ENCODE measurements at places on chromosomes 1 and 21. TPM values are rescaled to one million over a fixed set of nuclear protein-coding genes. Genes with fewer than 3 reads are reported as not detected.

DNA sequence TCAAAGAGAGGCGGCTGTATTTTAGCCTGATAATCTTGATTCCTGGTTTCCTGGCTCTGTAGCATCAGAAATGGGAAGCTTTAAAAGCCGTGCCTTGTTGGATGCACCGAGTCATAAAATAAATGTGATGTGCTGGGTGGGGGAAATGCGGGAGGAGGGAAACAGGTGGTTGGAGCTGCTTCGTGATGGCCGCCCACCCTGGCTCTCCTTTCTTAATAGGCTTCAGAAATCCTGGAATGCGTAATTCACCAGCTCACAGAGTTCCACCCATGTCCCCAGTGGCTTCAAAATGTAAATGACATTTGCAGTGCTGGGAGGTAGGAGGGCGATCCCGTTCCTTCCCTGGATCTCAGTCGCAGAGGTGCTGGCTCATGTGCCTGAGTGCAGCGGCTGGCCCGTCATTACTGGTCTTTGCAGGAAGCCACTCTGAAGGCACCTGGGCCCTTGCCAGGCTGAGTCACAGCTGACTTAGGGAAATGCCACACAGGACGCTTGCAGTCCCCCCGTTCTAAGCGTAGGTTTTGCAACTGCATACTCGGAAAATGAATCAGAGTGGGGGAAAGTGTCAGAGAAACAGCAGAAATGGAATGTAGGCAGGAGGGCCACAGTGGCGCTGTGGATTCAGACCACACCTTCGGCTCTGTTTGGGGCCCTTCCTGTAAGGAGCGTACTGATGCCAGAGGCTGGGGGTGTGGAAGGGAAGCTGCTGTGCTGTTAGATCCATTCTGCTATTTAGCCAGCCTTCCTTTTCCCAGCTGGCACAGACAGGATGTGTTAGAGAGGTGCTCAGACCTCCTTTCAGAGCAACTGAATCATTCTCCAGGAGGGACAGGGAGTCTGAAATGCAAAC is 37.6 kb downstream of the GALNT2 start:
- peak; percentile 100 for DNase-seq

DNA sequence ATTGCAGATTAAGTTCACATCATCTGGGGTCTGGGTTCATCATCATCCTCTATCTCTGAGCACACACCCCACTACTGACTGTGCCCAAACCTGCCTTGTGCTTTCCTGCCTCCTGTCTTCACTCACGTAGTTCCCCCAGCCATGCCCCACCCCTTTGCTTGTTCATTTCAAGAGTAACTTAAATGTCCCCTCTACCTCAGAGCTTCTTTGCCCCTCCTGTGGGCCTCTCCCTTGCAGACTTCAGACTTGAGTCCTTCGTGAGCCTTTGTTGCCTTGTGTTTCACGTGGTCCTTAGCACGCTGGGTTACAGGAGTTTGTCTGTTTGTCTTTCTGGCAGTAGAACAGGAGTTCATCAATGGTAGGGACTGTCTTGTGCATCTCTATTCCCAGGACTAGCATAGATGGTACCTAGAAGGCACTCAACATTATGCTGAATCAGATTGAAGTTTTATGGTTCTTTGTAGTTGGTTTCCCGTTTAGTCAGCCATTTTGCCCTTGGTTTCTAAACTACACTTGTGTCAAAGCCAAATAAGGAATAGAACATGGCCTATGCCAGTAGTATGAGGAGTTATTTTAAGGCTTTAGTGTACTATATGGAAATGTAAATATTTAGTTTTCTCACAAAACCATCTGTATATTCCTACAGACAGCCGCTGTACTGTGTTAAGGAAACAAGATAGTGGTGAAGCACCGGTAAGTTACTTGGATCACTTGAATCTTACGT is 86.2 kb downstream of the TTC3 start:
- DNase-seq = no peak

DNA sequence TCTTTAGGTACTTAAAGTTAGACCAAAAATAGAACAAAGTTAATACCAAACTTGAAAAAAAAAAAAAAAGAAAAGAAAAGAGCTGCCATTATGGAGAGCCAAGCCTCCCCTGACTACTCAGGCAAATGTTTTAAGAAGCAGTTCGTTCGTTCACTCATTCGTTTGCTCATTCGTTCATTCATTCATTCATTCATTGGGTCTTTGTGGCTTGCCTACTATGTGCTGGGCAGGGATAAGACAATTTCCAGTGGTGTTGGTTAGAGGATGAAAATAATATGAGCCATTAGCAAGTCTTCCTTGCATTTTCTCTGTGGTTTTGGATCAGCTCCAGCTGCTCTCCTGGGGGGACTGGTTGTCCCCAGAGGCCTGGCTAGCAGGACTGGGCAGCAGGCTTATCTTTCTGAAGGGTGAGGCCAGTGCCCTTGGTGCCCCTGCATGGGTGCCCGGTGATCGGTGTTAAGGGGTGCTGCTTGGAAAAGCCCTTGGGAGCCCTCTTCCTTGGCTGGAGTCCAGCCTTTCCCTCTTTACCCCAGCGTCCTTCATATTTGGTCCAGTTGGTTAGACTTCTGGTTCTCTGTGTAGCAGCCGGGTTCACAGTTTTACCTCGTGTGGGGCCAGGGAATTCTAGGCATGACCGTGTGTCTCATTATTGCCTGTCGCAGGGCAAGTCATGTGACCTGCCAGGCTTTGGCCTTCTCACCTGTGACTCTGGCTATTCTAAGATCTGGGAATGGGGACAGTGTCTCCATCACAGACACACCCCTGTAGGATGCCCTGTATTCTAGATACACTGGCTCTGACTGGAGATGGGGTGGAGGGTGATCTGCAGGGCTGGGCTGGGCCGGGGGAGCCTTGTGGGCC is 32.8 kb downstream of the LHX4 start:
- DNase-seq = peak; percentile 21

The P3H1 gene
- 62.3 TPM for total RNA-seq

DNA sequence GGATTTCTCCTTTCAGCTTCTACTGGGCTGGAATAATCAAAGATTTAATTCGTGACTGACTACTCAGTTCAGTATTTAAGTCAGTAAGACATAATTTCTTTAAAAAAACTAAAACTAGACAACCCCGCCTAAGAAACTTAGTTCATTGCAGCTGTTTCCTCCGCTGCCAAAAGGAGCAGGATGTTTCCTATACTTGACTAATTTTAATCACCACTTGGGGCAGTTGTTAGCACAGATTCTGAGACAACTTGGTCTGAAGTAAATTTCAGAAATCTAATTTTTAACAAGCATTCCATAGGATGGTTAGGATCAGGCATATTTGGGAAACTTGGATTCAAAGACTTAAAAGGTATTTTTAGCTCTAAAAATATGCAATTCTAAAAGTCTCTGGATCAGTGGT is 34.0 kb downstream of the EPRS1 start:
- no peak for DNase-seq

GRCh38 chr1:59601041-59601441 is 213.7 kb upstream of the HOOK1 start:
- DNase-seq = no peak

DNA sequence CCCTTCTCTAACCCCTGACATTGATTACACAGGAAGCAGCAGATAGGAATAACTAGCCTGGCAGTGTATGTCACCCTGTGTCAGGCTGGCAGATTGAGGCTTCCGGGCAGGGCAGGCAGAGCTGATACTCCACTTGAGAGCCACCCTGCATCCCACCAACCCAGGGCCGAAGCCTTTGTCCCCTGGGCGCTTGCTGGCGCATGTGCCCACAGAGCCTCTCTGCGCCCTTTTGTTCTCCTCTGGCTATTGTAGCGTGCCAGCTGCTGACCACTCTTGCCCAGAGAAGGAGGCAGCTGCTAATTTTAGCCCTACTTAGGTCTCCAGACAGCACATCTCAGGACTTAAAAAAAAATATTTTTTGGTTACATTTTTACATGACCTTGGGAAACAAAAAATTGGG is 304.9 kb downstream of the HHAT start:
- no peak for DNase-seq

The SLAMF9 gene
- total RNA-seq = 15.9 TPM

- no peak for DNase-seq
Measured at GRCh38 chr1:187047298-187047697, 218.5 kb downstream of the PLA2G4A start.

DNA sequence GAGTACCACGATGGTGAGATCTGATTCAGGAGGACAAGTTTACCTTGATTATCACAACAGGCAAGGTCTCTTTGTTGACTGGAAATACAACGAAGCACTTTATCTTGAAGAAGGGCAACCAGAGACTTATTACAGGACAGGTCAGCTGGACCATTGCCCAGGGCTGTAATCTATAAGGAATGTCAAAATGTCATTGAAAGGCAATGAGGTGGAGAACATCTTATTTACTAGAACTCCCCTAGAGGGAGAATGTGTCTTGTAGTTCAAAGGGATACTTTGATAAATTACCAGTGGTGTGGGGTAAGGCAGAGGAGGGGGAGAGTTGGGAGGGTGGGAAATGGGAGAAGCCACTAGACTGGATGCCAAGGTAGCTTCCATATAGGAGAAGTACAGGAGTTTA is 212.3 kb downstream of the NCAM2 start:
- DNase-seq = no peak

The CHI3L2 gene
- 1.0 TPM for total RNA-seq

DNA sequence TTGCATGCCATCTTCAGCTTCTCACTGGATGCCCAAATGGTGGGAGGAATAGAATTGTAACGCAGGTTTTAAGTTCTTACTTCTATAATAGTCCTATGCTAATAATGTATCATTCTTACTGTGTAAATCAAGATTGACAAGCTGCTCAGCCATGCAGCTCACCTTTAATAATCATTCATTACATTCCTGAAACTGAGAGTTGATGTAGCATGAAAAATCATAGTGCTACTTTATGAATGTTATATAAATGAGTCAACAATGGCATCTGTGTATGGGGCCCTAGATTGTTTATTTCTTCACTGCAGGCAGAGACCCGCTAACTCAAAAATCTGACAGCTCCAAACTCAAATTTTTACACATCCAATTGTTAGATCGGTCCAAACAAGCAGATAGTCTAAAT is 34.4 kb downstream of the FH start:
- DNase-seq = no peak

DNA sequence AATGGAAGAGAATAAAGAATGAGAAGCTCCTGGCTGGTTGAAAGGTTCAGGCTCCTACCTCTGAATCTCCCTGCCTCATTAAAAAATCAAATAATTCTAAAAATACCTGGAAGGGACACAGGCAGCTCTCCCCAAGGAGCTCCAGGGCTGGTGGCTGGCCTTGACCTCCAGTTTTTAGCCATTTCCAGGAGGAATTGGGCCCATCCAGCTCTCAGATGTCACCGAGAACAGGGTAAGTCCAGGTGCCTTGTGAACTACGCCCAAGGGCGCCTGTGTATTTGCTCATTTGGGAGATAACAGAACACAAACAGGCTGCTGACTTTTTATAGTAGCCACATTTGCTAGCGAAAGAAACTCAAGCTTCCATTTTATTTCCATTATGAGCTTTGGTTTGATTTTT is 321.0 kb upstream of the C1orf174 start:
- DNase-seq = no peak

DNA sequence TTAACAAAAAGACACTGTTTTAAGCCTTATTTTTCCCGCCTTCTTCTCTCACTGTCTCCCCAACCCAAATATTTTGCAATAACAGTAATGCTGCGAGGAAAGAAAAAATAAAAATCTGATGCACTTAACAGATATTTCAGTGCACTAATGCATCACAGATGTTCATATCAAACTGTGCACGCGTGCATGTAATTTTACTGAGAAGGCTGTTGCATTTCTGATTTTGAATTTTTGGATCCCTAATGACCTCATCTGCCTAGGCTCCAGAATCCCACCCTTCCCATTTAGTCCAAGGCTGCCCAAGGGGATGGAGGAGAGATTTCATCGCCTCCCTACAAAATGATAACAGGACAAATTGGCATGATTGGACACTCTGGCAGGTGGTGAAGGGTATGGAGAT is 5.5 kb downstream of the TRABD2B start:
- no peak for DNase-seq

GRCh38 chr1:91559838-91560565 is 59.4 kb downstream of the CDC7 start:
- DNase-seq = no peak

DNA sequence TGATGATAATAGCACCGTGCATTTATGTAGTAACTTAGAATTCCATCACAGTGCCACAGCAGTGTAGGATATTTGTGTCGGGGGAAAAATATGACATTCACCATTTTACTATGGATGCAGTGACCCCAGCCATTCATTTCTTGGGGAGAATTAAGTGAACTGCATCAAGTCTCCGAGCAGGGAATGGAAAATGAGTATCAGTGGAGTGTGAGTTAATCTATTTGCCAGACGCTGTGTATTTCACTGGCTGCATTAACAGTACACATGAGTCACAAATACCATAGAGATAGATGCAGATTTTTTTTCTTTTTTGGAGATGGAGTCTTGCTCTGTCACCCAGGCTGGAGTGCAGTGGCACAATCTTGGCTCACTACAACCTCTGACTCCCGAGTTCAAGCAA is 33.8 kb upstream of the SLC45A1 start:
- no peak for DNase-seq

All from HT1080 (cell line).